ENCODE measurements at places on chromosomes 1 and 21.

GRCh38 chr1:115098979-115099692 is 9.8 kb upstream of the TSPAN2 start:
- DNase-seq: peak; percentile 27

GRCh38 chr1:240478536-240478935 is 133.4 kb downstream of the GREM2 start:
- no peak for DNase-seq

GRCh38 chr1:5111581-5111980 is 457.2 kb downstream of the AJAP1 start:
- DNase-seq: no peak

- DNase-seq: no peak
Measured at GRCh38 chr1:114155706-114156105, 2.0 kb upstream of the SYT6 start.

- no peak for DNase-seq
Measured at GRCh38 chr1:219090607-219091006, 83.1 kb upstream of the LYPLAL1 start.

- DNase-seq: no peak
Measured at GRCh38 chr1:68973459-68974244, 476.8 kb upstream of the DEPDC1 start.

DNA sequence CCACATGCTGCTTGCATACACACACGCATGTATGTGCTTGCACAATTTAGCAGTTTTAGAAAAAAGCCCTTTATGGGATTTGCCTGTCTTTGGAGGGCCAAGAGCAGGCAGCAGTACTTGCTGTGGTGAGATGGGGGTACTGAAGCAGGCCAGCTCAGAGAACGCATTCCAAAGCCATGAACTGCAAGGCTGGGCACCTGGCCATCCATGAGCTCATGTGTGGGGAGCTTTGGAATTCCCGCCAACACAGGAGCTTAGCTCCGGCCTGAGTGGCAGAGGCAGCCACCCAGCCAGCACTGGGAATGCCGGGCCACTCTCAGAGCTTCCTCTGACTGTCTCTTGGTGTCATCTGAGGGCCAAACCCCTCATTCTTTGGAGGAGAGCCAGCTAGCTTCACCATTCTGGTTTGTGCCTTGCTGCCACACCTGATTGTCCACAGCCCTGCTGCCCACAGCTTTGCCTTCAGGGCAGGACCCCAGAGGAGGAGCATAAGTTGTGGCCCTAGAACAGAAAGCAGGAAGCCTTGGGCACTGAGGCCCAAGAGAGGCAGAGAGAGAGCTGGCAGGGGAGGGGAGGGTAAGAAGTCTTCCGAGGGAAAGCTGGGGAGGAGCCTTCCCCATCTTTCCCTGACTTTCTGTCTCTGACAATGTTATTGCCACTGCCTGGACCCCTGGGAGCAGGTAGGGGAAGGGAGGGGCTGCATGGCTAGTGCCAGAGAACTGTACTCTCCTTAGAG is 92.1 kb upstream of the POU3F1 start:
- DNase-seq: no peak

GRCh38 chr1:910311-910880 is 13.3 kb upstream of the SAMD11 start:
- DNase-seq: no peak

Data from stimulated activated CD4-positive, alpha-beta T cell treated with anti-CD3 and anti-CD28 coated beads, Interleukin-15, amount 100 ng/mL, for 48 hours (primary cell).